ENCODE measurements at places on chromosomes 12 and 14.
A peak's percentile ranks its signal among the peaks of the same experiment; 100 is the strongest.

DNA sequence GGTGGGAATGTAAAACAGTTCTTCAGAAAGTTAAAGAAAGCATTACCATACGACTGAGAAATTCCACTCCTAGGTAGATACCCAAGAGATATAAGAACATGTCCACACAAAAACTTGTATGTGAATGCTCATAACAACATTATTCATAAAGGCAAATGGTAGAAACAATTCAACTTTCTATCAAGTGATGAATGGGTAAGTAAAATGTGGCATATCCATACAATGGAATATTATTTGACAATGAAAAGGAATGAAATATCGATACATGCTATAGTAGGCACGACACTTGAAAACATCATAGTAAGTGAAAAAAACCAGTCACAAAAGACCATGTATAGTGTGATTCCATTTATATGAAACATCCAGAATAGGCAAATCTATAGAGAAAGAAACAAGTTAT lies 71.3 kb downstream of the GALNT8 start:
- no peak for DNase-seq

DNA sequence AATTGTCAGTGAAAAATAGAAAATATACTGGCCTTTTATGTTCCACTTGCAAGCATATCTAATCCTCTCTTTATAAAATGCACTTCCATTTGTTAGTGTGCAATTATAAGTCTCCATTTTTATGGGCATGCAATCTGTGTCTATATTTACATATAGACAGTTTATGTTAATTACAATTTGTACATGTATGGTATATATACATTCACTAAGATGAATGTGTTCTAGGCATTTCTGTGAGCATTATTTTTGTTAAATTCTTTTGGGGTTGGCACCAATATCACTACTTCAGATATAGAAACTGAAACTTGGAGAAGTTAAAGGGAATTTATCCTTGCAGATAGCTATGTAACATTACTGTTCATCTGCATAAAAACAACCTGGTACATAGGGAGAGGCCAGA lies 470.8 kb upstream of the LMO3 start:
- no peak for DNase-seq

- DNase-seq = no peak
Measured at GRCh38 chr14:91882369-91882768, 15.0 kb upstream of the TC2N start.

GRCh38 chr12:52439845-52440244 lies 5.7 kb upstream of the KRT75 start:
- DNase-seq = no peak

GRCh38 chr12:110690127-110690430 lies 1.2 kb upstream of the HVCN1 start:
- no peak for DNase-seq

GRCh38 chr12:29625359-29625953 lies 128.0 kb upstream of the OVCH1 start:
- DNase-seq = no peak

- DNase-seq = peak; percentile 66
Measured at GRCh38 chr12:13962699-13963098, 18.7 kb downstream of the GRIN2B start.

GRCh38 chr12:10068644-10069043 lies 30.1 kb downstream of the CLEC1A start:
- DNase-seq = no peak

DNA sequence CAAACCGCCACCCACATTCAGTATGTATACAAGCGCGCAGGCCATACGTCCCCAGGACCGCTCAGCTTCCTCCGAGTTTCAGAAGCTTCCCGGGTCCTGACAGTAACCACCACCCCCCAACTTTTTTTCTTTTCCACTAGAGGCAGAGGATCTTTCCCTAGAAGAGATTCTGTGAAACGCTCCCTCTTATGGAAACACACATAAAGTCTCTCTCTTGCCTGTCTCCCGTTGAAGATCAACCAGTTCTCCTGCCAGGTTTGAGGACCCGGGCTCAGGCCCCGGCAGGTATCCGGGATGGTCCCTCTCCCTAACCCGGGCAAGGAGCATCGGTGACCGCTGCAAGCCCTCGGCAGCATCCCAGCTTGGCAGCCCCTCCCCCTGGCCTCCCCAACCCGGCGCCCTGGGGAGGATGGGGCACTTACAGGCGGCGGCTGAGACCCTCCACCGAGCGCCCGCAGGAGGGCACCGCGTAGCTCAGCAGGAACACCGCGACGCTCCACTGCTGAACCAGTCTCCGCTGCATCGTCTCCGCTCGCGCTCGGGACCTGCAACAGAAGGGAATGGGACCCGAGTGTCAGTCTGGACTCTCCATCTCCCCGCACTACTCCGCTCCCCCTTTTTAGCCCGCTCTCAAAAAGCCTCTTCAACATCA lies 3.4 kb downstream of the PTHLH start:
- DNase-seq = peak; percentile 65

GRCh38 chr14:44112774-44113460 lies 394.2 kb downstream of the FSCB start:
- DNase-seq = no peak

- no peak for DNase-seq
Measured at GRCh38 chr14:30210630-30211029, 283.0 kb upstream of the PRKD1 start.

GRCh38 chr12:10802587-10802986 lies at the start of gene TAS2R7:
TSS of gene TAS2R7 (minus strand) at chr12:10802627. CDS start at chr12:10802570, 57 bp downstream.
- no peak for DNase-seq

GRCh38 chr14:74257941-74258763 lies 18.9 kb downstream of the VSX2 start:
- DNase-seq = peak; percentile 84

GRCh38 chr14:21087294-21088091 lies 11.0 kb downstream of the ZNF219 start:
- no peak for DNase-seq

DNA sequence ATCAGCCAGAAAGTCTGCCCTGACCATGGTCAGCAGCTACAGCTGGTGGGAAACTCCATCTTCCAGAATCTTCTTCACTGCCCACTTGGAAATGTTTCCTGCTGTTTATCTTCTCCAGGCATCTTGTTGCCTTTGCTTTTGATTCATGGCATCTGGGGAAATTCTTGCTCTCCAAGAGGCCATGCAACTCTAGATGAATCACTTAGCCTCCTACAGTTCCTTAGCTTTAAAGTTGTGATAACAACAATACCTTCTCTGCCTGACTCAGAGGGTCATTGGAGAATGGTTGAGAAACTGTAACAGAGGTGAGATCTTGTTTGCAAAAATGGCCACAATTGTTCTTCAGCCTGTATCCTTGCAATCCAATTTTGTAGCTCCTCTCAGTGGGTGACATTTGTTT lies 121.0 kb upstream of the VRK1 start:
- DNase-seq = no peak

DNA sequence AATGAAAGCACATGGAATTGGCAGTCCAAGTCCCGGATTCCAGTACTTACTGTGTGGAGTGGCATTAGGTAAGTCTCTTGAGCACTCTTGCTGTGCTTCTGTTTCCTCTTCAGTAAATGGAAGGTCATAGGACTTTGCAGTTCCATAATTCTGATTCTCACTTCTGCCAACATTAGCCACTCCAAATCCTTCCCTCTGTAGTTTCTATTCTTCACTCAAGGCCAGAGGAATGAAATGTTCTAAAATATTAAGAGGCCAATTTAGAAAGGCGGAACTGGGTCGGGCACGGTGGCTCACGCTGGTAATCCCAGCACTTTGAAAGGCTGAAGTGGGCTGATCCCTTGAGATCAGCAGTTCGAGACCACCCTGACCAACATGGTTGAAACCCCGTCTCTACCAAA lies 19.8 kb upstream of the SLC5A8 start:
- DNase-seq = no peak

DNA sequence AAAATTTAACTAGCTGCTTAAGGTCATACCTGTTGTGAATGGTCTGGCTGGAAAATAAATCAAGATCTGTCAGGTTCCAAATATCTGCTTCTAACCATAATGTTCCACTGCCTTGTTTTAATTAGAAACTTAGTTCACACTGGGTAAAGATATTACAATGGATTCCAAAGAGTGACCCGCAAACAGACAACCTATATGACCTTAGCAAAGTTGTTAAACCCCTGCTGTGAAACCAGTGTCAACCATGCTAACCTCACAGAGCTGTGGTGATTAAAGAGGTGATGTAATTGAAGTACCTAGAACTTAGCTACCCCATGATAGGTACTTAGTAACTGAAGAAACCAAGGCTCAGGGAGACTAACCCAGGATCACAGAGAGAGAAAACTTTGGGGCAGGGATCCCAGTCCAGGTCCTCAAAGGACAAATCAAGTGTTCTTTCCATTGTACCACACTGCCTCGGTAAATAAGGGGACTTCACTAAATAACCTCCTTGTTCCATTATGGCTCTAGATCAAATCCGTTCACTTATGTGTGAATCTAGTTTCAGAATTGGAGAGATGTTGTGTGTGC lies 2.2 kb downstream of the GUCY2C start:
- no peak for DNase-seq

GRCh38 chr12:121857322-121858246 lies 1.1 kb downstream of the HPD start:
- no peak for DNase-seq

GRCh38 chr12:92208613-92209121 lies 63.0 kb upstream of the BTG1 start:
- DNase-seq = peak; percentile 50

DNA sequence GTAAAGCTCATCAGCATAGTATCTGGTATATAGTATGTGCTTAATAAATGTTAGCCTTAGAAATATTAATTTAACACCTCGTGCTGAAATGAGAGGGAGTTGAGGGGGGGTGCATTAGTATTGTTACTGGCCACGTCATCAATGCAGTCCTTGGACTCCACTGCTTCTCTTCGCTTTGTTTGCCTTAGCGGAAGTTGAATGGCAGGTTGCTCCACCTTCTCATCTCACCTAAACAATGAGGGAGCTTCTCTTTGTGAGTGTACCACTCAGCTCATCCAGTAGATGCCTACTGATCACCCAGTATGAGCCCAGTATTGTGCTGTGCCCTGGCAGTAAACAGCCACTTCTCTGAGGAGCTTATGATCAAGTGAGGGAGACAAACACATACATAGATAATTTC lies 4.5 kb downstream of the TMEM117 start:
- DNase-seq = no peak
